ENCODE measurements at places on chromosomes 16 and 17. TPM values are rescaled to one million over a fixed set of nuclear protein-coding genes. Genes with fewer than 3 reads are reported as not detected.

The KRTAP4-11 gene
- not detected for polyA plus RNA-seq

The STX1B gene
- polyA plus RNA-seq = 4.2 TPM

The MPV17L gene
- 0.02 TPM for polyA plus RNA-seq

The ITGA2B gene
- 0.06 TPM for polyA plus RNA-seq
